ENCODE measurements at places on chromosomes 4 and X.

DNA sequence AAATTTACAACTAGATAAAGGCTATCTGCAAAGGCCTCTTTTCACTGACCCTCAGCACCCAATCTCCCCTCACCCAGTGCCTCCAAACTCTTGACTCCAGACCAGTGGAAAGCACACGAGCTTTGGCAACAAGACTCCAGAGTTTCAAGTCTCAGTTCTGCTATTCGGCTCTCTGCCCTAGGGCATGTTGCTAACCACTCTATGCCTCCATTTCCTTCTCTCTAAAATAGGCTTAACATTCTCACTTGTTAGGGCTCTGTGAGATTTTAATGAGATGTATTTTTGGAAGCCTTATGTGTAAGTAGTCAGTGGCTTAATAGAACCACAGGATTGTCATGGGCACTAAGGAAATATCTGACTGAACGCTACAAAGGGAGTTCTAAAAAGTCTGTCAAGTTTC, 116.5 kb upstream of the IQCM start:
- DNase-seq: no peak

GRCh38 chr4:8171984-8172924, 13.6 kb upstream of the ABLIM2 start:
- no peak for DNase-seq

GRCh38 chr4:136302566-136302965, 1229.7 kb downstream of the PCDH18 start:
- DNase-seq: no peak

DNA sequence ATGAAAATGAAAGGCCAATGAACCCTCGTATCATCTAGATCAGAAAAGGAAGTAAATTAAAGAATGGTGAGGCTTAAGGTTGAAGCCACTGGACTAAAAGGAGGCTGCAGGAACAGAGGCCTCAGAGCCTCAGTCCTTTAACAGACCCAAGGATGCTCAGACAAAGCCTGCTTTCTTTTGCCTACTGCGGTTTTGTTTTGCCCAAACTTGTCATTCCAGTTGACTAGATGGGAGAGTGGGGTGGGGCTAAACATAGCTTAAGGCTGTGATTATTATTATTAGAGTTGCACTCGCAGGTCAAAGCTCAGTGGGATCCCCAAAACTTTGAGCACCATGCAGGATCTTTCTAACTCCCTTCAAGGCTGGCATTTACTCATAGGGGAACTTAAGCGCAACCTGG, 163.9 kb downstream of the RBM46 start:
- no peak for DNase-seq

DNA sequence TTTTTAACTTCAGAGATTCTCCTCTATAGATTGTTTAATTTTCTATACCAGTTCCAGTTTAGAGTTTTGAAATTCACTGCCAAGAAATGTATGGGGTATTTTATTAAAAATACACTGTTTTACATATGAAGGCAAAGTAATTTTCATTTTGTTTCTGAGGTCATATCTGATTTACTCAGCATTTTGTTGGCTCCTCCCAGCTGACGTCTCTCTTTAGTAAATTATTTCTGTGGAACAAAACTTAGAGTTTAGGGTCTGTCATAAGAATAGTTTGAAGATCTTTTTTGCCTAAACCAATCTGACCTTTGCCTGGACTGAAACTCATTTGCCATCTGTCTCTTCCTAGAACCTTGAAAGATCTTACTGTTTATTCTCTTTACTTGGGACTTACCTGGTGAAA, 16.9 kb downstream of the FNIP2 start:
- DNase-seq: no peak

- DNase-seq: no peak
Observed at GRCh38 chr4:184293552-184293951, 75.9 kb upstream of the ENPP6 start.

GRCh38 chr4:46550471-46550870, 160.5 kb upstream of the GABRA2 start:
- DNase-seq: no peak

Measured in activated CD4-positive, CD25-positive, alpha-beta regulatory T cell (primary cell).